ENCODE measurements at places on chromosomes 5 and 9.

DNA sequence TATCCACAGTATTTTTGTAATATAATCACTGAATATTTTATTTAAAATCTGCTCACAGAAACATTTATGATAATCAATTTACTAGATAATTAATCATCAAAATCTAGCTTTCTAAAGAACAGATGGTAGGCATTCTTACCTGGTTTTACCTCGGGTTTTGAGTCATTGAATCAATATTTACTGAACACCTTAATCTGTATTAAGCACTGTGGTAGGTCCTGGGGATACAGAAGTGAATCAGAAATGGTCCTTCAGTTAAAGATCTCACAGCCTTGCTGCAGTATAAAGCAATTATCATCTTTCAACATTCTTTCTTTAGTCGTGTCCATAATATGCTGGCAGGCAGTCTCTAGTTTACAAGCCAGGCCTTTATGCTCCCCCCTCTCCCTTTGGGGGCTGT is 2.0 kb upstream of the MEIKIN start:
- DNase-seq = no peak

DNA sequence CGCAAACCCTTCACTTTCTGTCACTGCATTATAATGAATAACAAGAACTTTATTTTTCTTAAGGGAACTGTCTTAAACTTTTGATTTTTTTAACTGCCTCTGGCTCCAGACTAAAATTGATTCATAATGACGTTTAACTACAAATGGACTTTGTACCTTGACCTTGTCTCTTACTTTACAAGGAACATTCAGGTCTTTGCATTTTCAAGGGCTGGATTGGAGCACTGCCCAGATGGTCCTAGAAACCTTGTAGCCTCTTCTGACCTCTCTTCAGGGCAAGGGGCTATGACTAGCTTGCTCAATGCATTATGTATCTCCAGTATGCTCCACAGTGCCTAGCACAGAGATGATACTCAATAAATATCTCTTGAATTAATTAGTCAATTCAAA is 612.6 kb upstream of the CLINT1 start:
- no peak for DNase-seq

DNA sequence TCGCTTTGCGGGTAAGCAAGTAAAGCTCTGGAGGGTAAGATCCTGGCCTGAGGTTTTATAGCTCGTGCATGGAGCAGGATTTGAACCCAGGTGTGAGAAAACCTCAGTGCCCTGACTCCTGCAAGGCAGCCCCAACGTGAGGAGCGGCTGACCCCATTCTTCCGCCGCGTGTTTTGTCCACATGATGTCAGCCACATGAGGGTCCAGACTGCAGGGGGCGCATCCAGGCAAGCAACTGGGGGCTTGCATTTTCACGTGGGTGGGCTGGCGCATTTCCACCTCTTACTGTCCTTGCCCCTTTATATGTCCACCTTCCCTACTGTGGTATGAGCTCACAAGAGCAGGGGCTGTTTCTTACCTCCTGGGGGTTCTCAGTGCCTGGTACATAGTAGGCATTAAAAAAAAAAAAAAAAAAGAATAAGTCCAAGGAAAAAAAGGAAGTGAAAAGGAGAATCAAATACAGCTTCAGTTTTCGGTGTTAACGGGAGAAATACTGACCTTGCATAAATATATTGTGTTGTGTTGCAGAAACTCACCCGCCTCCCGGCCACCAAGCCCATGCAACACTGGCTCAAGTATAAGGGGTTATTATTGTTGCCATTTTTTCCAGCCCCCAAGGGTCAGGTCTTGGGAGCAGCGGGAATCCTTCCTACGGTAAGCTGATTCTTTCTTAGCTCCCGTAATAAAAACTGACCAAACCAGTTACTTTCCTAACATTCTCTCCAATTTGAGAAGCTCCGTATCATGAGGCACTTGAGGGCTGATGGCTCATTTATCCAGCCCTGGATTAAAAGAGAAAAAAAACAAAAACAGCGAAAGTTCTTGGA is 15.0 kb downstream of the TLX3 start:
- DNase-seq = no peak

- DNase-seq = no peak
Measured at GRCh38 chr9:18604767-18605730, 131.1 kb downstream of the ADAMTSL1 start.

GRCh38 chr9:87497604-87498045 is at the start of gene DAPK1:
TSS of gene DAPK1 (plus strand) at chr9:87497867. CDS start at chr9:87499078, 1,211 bp downstream.
- peak; percentile 36 for DNase-seq

GRCh38 chr5:50445296-50445949 is 4.3 kb upstream of the EMB start:
- peak; percentile 43 for DNase-seq

DNA sequence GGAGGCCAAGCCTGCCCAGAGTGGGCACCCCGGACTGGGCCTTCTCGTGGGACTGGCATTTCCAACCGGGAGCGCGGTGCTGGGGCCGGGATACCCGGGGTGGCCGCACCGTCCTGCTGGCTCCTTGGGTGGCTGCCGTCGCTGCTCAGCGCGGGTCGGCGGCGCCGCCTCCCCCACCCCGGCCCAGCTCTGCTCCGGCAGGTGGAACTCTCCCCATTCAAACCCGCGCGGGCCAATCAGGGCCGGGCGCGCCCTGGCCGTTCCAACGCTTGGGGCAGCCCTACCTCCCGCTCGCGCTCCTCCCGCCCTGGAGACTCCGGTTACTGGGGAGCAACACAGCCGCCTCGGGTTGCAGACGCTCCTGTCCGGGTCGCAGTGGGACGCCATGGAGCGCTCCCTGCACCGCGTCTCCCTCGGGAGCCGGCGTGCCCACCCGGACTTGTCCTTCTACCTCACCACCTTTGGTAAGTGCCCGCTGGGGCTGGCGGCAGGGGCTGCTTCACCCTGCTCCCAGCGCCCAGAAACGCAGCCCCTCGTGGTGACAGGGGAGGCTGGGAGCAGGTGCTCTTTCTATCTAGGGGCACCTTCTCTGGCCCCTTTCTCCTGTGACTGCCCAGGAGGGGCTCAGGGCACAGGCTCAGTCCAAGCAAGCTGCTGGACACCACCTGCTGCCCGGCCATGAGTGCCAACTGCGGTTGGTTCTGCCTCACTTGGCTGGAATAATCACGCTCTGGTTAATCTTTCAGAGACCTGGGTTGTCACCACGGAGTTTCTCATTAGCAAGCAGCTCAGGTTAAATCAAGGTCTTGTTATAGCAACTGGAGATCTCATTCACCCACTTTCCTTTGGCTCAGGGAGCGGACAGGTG is at the start of gene RGS3:
TSS of gene RGS3 (plus strand) at position 310 of the 868 bp plus-strand sequence. CDS start at position 386, 76 bp downstream.
- DNase-seq = no peak

- DNase-seq = no peak
Measured at GRCh38 chr9:92637326-92637725, 32.6 kb downstream of the IPPK start.

GRCh38 chr9:6198251-6198650 is 17.4 kb upstream of the IL33 start:
- no peak for DNase-seq

DNA sequence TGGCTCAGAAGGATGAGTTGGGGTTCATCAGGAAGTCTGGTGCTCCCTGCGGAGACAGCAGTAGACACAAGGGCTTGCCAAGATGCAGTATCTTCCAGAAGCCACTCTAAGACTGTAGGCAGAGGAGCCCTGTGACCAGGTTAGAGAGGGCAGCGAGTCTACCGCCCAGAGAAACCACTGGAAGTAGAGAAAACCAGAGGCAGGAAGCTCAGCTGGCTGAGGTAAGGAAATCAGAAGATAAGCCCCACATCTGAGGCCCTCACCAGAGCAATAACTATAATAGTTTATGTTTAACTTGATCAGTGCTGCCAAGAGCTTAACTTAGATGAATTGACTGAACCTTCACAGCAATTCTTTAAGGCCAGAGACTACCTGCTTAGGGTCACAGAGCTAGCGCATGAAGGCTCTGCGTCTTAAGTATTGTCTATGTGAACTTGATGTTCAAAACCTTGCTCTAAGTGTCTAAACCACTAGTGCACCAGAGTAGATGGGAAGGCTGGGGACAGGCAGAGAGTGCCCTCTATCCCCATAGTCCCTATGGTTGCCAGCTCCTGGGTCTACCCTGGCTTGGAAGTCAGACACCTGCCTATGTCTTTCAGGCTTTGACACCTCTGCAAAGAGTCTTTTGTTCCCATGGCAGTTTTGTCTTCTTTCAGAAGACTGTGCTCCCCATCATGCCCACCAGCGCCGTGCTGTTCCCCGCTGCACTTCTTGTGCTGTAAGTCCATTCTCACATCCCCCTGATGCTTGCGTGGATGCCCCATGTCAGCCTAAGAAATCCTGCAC is 228.2 kb upstream of the KLF4 start:
- no peak for DNase-seq

GRCh38 chr9:123776708-123777537 is 153.0 kb downstream of the DENND1A start:
- no peak for DNase-seq

- DNase-seq = no peak
Measured at GRCh38 chr5:72167804-72168203, 60.5 kb downstream of the MAP1B start.

Measured in CD4-positive, alpha-beta T cell treated with Interleukin-15 for 1 hour (primary cell).